ENCODE measurements at places on chromosomes 4 and X. TPM values are rescaled to one million over a fixed set of nuclear protein-coding genes. Genes with fewer than 3 reads are reported as not detected.

The CENPVL1 gene
- not detected for total RNA-seq

The CLDN34 gene
- total RNA-seq: not detected

The RTL3 gene
- not detected for total RNA-seq

The SSX4B gene
- not detected for total RNA-seq

The NPY2R gene
- not detected for total RNA-seq

The IL3RA gene
- total RNA-seq: 0.17 TPM

The DOK7 gene
- 0.30 TPM for total RNA-seq

The BMX gene
- not detected for total RNA-seq

The CENPC gene
- total RNA-seq: 2.8 TPM

The PNMA5 gene
- total RNA-seq: not detected

The CT45A10 gene
- not detected for total RNA-seq

The TRIM2 gene
- total RNA-seq: 0.89 TPM

The AKAP17A gene
- total RNA-seq: 27.1 TPM

The LUZP4 gene
- total RNA-seq: not detected

The GDPD2 gene
- not detected for total RNA-seq

The NOCT gene
- 7.8 TPM for total RNA-seq

The CFAP97 gene
- total RNA-seq: 7.5 TPM

The TXK gene
- not detected for total RNA-seq

The XAGE1A gene
- not detected for total RNA-seq

The NR0B1 gene
- 25.0 TPM for total RNA-seq

The CLNK gene
- not detected for total RNA-seq

The GALNT7 gene
- 28.6 TPM for total RNA-seq

The C4orf51 gene
- not detected for total RNA-seq

The EGFL6 gene
- total RNA-seq: 0.06 TPM

The TMEM128 gene
- total RNA-seq: 13.0 TPM

The DCAF12L1 gene
- total RNA-seq: not detected

The C1QTNF7 gene
- total RNA-seq: not detected

The ARX gene
- total RNA-seq: 0.39 TPM

The GPR173 gene
- total RNA-seq: not detected

The PGM2 gene
- total RNA-seq: 16.7 TPM

The FRMD7 gene
- not detected for total RNA-seq

The REELD1 gene
- total RNA-seq: not detected

The SLC26A1 gene
- 0.27 TPM for total RNA-seq

The TRIM75 gene
- not detected for total RNA-seq

The NAT8L gene
- 10.0 TPM for total RNA-seq

The MMRN1 gene
- total RNA-seq: not detected

All from A549 treated with GW870086 at 1 μM for 4 hours (cell line).